ENCODE measurements at places on chromosomes 2 and 18.

DNA sequence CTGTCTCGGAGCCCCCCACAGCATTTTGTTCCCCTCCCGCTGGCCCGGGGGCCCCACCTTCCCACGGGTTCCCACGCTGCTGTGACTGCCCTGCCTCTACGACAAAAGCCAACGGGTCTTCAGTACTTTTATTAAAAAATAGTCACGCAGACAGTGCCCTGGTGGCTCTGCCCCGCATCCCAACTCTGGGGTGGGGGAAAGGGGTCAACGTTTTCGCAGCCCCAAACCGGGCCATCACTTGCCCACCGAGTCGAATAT is 1.0 kb downstream of the UCN start:
- DNase-seq: no peak

DNA sequence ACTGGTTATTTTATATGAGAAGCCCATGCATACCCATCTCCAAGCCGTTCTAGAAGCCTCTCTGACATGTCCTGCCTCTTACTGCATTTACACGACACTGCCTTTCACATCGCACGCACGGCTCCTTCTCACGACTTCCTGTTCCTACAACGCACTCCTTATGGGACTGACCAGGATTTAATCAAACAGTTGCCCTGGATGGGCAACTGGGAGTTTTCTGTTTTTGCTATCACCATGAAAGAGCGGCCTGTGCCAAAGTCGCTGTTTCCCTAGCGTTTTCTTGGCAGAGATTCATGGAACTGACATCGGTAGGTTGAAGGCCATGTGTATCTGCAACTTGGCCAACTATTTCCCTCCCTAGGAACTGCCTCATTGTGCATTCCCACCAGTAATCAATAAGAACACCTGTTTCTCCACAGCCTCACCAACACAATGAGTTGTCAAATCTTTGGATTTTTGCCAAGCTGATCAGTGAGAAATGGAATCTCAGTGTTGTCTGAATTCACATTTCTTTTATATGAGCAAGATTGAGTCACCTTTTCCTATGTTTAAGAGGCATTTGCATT is 97.2 kb upstream of the OTOS start:
- no peak for DNase-seq

GRCh38 chr18:21468514-21469164 is 131.9 kb downstream of the ESCO1 start:
- DNase-seq: no peak

DNA sequence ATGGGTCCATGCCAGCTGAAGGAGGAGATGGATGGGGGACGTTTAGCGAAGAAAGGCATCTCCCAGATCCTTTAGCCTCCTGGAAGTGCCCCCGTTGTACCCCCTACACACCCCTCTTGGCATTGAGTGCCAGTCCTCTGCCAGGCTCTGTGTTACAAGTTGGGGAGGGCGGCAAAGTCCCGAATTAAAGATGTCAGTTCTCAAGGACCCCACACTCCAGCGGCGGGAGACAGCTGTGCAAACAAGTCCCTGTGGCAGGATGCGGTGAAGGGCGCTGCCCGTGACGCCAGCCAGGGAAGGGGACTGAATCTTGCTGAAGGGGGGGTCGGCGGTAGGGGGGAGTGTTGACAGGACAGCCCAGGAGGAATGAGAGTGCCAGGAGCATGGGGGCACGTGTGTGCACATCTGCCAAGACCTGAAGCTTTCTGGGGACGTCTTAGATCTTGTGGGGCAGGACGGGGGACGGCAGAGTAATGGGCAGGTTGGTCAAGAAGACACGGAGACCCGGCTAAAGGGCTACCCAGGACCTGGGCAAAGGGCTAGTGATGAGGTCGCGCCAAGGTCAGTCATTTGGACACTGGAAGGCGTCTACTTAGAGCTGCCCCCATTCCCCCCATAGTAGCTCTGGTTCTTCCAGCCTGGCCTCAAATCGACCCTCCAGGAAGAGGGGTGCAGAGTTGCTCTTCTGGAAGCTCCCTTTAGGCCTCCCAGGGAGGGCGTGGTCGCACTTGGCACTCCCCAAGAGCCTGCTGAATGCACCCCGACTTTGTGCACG is 2.8 kb upstream of the CTDSP1 start:
- no peak for DNase-seq

GRCh38 chr18:45328296-45328695 is 287.0 kb upstream of the SLC14A2 start:
- DNase-seq: no peak

DNA sequence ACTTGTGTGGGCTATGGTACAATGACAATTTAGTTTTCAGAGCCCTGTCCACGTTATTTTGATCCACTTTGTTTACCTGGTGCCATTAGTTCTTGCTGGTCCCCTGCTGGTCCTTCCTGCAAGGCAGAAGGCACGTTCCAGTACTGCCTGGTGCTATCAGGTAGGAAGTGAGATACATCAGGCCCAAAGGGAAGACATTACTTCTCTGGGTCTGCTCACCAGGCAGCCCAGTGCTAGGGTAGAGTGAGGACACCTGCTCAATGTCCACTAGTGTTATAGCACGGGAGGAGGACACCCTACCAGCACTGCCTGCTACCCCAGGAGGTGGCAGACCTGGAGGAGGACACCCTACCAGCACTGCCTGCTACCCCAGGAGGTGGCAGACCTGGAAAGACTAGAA is 23.7 kb downstream of the MARCO start:
- DNase-seq: no peak

DNA sequence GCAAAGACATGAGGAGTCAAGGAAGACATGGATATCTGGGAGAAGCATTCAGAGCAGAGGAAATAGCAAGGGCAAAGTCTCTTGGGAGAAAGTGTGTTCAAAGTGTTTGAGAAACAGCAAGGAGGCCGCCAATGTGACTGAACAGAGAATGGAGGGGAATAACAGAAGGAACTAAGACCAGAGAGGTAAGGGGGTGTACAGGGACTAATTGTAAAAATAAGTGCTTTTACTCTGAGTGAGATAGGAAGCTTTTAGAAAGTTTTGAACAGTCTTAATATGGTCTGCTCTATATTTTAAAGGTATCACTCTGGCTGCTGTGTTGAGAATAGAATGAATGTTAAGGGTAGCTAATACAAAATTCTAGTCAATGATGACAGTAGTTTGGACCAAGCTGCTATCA is 6.8 kb upstream of the CREB1 start:
- no peak for DNase-seq

GRCh38 chr2:190574169-190574568 is 39.6 kb upstream of the NEMP2 start:
- no peak for DNase-seq

DNA sequence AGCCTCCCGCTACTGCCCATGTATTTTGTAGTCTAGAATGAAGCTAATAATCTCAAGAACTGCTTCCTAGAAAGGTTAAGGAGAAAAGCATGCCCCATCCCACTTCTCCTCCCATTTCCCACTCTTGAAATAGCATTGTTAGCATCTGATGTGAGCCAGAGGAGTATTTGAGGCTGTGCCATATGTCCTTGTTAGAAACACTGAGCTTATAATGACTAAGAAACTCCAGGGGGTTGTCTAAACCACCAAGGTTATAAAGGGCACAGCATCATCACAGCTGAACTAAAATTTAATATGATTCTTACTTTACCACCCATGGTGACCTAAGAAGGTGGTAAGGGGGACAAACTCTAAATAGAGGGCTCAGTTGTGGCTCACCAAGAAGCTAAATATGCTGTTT is 16.6 kb downstream of the TSPYL6 start:
- DNase-seq: no peak

DNA sequence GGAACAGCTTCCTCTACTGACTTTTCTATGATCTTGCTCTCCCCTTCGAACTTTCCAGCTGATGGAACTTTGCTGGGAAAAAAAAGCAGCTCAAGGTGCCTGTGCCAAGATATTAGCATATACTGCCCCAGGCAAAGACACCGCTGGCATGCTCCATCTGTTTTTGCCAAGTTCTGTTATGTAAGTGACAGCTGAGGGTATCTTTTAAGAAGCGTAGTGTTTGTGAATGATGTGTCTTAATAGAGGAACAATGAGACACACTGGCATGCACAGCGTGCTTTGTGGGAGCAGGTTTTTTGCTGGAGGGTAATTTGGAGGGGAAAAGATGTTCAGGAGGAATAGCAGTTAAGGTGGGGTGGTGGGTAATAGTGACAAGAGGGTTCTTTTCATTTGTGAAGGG is 47.8 kb downstream of the SLC4A3 start:
- no peak for DNase-seq

DNA sequence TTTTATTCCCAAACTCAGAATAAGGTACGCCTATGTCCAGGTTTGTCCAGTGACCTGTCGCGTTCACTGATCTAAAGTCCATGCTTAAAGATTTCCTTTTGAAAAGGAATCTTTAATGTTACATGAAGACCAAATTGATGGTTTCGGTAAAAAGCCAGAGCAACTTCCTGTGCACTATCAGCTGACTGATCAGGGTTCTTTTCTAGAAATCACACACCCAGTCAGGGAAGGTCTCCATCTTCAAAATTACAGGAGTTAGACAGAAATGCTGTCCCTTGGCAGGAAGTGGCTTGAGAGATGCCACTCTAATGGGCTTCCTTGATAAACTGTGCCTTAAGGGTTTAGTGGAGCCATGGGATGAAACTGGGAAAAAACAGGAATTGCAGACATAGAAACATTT is 14.7 kb upstream of the ARHGAP25 start:
- DNase-seq: no peak

GRCh38 chr2:111983478-111984212 is 71.4 kb upstream of the TMEM87B start:
- DNase-seq: no peak

- DNase-seq: no peak
Measured at GRCh38 chr2:143732076-143732475, 602.9 kb downstream of the ARHGAP15 start.

DNA sequence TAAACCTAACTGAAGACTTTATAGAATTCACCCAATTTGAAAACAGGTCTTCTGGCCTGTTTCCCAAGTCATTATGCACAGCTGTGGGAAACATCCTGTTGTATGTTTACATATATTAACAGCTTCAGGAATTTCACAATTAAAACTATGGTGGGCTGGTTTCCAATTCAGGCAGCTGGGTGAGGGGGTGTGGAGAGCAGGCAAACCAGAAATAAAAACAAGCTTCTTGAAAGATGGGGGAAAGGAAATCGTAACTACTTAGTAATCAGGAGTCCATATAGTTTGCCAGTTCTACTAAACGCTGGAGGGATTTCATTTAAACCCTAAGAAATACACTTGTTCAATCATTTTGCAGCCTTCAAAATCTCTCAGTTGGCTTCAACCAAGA is 22.8 kb downstream of the ATP8B1 start:
- no peak for DNase-seq

DNA sequence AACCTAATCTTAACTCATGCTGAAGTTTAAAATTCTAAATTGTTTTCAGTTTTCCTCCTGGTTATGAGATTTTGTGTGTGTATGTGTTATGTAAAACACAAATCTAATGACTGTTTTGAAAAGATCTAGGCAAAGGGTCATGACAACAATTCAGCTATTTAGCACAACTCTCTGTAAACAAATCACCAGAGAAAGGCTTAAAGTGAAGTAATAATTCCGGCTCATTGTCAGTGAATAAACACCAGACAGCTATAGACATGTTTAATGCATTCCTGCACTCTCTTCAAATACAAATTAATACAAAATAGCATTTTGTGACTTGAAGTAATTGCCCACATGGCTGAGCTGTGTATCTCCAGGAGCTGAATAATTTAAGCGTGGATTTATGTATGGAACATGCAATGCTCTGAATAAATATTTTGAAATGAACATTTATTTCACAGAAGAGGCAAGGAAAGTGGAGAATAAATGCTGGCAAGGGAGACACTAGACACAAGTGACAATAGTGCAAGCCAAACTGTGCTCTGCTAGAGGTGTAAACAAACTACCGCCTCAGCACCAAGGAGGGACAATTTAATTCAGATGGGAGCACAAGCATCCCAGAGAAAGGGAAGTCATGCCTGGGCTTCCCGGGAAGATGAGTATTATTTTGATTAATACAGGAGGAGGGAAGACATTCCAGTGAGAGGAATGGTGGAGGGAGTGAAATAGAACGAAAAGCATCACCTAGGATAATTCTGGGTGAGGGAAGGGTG is 133.6 kb upstream of the XPO1 start:
- DNase-seq: no peak

- DNase-seq: no peak
Measured at GRCh38 chr2:127134235-127134634, 27.3 kb upstream of the BIN1 start.

- no peak for DNase-seq
Measured at GRCh38 chr18:77482190-77483085, 232.8 kb downstream of the GALR1 start.

GRCh38 chr18:25019931-25020330 is 332.0 kb downstream of the ZNF521 start:
- DNase-seq: no peak

DNA sequence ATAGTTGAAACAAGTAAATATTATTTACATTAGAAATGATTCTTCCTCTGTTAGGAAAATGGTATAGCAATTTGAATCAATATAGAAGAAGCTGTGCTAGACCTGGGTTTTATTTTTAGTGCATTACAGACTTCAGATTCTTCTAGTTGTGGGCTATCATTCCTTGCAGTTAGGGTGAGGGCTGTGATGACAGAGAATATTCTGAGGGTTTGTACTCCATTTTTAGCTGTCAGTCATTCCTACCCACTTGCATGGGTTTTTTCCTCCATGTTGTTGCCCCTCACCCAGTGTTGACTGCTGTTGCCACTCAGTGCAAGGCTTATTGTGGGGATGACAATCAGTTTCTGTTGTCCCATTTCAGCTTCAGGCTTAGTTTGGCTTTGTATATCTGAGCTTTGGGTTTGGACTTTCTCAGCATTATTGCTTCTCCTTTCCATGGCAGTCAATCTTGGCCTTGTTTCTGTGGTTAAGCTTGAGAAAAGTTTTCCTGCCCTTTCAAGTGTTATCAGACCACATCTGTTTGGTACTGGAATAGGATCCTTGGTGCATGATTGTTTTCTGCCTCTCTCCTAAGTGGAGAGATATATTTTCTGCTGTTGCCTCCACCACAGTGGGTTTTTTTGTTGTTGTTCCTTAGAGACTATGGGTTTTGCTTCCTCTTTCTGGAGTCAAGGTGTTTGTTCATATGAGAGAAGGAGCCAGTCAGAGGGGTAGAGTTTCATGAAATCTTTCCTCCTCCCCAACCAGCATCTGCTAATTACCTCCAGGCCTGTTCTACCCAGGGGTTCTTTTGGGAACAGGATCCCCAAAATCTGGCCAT is 312.7 kb upstream of the CWC22 start:
- no peak for DNase-seq

DNA sequence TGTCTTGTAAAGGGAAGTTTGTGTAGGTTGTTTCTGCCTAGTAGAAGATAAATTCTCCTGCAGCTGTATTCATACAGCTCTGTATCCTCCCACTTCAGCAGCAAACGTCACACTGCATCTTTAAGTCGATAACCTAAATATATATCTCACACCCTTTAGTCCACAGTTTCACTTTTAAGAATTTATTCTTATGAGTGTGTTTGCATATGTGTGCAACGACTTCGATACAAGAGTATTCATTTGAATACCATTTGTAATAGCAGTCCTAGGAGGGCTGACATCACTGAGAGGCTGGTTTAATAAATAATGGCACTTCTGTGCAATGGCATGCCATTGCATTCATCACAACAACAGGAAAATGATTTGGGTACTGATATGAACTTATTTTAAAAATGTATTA is 63.8 kb upstream of the MSH6 start:
- no peak for DNase-seq

All from Panc1 (cell line).